Caki2 (cell line): ENCODE measurements at places on chromosomes 2 and 18. TPM values are rescaled to one million over a fixed set of nuclear protein-coding genes. Genes with fewer than 3 reads are reported as not detected.

POTEI gene
- total RNA-seq, result not detected in 2 replicates

CD8B gene
- not detected in 2 replicates for total RNA-seq

PRADC1 gene
- total RNA-seq, result 8.3 and 8.6 TPM in 2 replicates

SKOR2 gene
- total RNA-seq, result not detected in 2 replicates

CLIP4 gene
- total RNA-seq, result 33.8 and 41.3 TPM in 2 replicates

LINC00305 gene
- total RNA-seq, result not detected in 2 replicates
